Tracheal epithelial cell (primary cell): ENCODE measurements at places on chromosomes 5 and 9. TPM values are rescaled to one million over a fixed set of nuclear protein-coding genes. Genes with fewer than 3 reads are reported as not detected.

Gene BTNL9
- total RNA-seq, result not detected in 2 replicates

Gene IGFBPL1
- under 0.01 TPM in 1 of 2 replicates, not detected in the other for total RNA-seq

Gene NDST1
- 40.7 and 56.3 TPM in 2 replicates for total RNA-seq

Gene SKIC3
- 88.9 and 127 TPM in 2 replicates for total RNA-seq

Gene EEIG1
- total RNA-seq, result 7.7 and 8.5 TPM in 2 replicates

Gene ADAMTS16
- total RNA-seq, result under 0.01 TPM in 1 of 2 replicates, not detected in the other

Gene CHSY3
- total RNA-seq, result under 0.01 and 1.4 TPM in 2 replicates

Gene ADRB2
- 13.6 and 42.4 TPM in 2 replicates for total RNA-seq

Gene PCDHB5
- 0.24 and 0.64 TPM in 2 replicates for total RNA-seq

Gene EXOSC2
- 29.4 and 35.2 TPM in 2 replicates for total RNA-seq

Gene MRPS30
- total RNA-seq, result 78.6 and 85.3 TPM in 2 replicates

Gene CDO1
- total RNA-seq, result 0.24 TPM in 1 of 2 replicates, not detected in the other

Gene IFNA21
- total RNA-seq, result not detected in 2 replicates

Gene CAVIN4
- total RNA-seq, result under 0.01 and 0.24 TPM in 2 replicates

Gene NKD2
- total RNA-seq, result 0.24 TPM in 1 of 2 replicates, not detected in the other

Gene PCA3
- not detected in 2 replicates for total RNA-seq

Gene MEGF10
- total RNA-seq, result under 0.01 TPM in 2 replicates

Gene STXBP1
- total RNA-seq, result 7.2 and 10.2 TPM in 2 replicates

Gene FOXD4L5
- 0.24 TPM in 1 of 2 replicates, not detected in the other for total RNA-seq

Gene GPRIN1
- total RNA-seq, result 1.9 and 9.6 TPM in 2 replicates

Gene HMGXB3
- 33.5 and 36.9 TPM in 2 replicates for total RNA-seq

Gene SPINK4
- not detected in 2 replicates for total RNA-seq

Gene FIBCD1
- 1.3 TPM in 1 of 2 replicates, not detected in the other for total RNA-seq

Gene EMB
- 31.3 and 42.6 TPM in 2 replicates for total RNA-seq

Gene ENTPD2
- total RNA-seq, result 0.21 and 1.7 TPM in 2 replicates

Gene PHF24
- under 0.01 and 0.48 TPM in 2 replicates for total RNA-seq

Gene F2RL1
- 32.2 and 94.9 TPM in 2 replicates for total RNA-seq

Gene DOCK8
- 0.24 and 0.85 TPM in 2 replicates for total RNA-seq

Gene TAF1L
- under 0.01 TPM in 2 replicates for total RNA-seq

Gene SLC6A19
- not detected in 2 replicates for total RNA-seq

Gene LECT2
- total RNA-seq, result not detected in 2 replicates

Gene SIT1
- total RNA-seq, result not detected in 2 replicates
